ENCODE measurements at places on chromosomes 2 and 18. TPM values are rescaled to one million over a fixed set of nuclear protein-coding genes. Genes with fewer than 3 reads are reported as not detected.
A peak's percentile ranks its signal among the peaks of the same experiment; 100 is the strongest.

DNA sequence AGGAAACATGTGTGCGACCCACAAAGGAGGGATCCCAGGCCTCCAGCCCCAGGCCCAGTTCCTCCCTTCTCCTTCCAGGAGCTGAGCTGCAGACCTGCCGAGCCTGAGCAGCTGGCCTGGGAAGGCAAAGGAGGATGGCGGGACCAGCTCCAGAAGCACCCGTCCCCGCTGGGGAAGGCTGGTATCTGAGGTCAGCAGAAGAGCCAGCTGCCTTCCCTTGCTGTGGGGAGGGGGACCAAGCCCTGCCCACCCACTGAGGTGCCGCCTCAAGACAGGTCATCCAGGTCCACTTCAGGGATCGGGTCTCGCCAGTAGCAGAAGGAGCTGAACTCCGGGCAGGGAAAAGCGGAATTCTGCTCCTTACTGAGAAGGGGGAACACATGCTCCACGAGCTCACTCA lies 73.2 kb downstream of the EMILIN2 start:
- no peak for DNase-seq

- DNase-seq = no peak
Measured at GRCh38 chr2:164388511-164388910, 232.8 kb downstream of the GRB14 start.

The LONRF2 gene
- total RNA-seq = 59.4 TPM

DNA sequence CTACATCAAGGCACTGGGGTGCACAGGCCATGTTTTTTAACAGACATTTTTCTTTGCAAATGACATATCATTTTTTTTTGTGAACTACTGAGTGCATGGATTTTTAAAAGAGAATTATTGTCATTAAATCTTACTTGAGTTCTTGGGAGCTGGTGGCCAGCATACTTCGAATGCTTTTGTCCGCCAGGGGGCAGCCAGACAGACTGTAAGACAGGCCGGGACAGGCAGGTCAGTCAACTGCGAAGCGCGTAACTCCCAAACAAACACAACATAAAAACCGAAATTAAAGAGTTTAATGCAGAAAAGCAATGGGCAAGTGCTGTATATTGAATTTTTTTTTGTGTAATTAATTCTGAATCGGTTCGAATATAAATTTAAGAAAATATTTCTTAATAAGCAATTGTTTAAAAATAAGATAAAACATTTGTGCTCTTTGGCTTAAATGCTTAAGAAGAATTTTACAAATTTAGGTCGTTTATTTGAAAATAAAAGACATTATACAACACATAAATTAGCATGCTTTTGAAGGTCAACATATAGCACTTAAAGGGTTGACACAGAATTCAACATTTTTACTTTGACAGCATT lies 142.2 kb upstream of the PXDN start:
- DNase-seq = peak; percentile 30

DNA sequence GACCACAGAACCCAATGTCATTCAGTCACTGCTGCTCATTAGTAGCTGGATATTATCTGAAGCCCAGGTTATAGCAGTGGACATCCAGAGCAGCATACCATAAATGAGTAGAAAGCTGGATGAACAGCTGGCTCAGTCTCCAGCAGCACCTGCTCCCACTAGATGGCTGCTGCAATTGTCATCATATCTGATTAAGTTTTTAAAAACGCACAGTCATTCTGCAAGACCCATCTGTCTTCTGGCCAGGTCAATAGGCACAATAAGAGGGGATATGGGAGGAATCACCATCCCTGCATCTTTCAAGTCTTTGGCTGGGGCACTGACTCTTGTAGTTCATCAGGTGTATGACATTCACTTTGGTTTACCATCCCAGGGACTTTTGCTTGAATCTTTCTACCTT lies 55.1 kb upstream of the XDH start:
- DNase-seq = no peak

DNA sequence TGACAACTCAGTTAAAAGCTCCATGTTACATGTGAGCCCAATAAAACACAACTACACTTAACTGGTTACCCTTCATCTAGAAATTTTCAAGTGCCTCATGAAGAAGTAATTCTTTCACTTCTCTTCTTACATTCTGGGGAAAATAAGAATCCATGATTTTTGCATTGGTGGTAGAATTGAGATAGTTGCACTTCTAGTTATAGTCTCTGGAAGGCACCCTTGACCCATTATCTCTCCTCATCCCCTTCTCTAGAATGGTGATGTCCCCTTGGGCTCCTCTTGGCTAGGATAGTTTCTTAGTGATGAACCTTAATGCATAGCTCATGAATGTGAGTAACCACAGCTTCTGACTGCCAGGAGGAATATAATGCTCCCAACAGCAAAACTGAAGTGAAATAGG lies 3.6 kb downstream of the LGALSL start:
- DNase-seq = no peak

The GNAL gene
- total RNA-seq = 2.3 TPM

- DNase-seq = no peak
Measured at GRCh38 chr18:48732767-48733424, 194.1 kb downstream of the CTIF start.

DNA sequence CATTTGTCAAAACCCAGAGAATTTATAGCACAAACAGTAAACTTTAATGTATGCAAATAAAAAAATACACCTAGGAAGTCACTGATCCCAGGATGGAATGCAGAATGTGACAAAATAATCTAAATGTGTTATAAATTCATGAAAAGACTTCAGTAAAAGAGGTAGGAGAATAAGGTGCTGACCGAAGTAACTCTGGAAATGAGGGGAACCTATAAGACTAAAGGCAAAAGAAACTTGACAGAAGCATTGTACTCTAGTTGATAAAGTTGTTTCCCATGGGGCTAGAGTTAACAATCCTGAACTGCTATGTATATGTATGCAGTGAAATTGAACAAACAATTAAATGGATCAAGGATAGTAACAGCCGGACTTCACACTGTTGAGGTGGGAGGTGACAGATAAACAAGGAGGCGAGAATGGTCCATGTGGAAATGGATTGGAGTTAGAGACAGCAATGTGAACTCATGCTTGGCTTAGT lies 24.5 kb downstream of the IRS1 start:
- DNase-seq = no peak

DNA sequence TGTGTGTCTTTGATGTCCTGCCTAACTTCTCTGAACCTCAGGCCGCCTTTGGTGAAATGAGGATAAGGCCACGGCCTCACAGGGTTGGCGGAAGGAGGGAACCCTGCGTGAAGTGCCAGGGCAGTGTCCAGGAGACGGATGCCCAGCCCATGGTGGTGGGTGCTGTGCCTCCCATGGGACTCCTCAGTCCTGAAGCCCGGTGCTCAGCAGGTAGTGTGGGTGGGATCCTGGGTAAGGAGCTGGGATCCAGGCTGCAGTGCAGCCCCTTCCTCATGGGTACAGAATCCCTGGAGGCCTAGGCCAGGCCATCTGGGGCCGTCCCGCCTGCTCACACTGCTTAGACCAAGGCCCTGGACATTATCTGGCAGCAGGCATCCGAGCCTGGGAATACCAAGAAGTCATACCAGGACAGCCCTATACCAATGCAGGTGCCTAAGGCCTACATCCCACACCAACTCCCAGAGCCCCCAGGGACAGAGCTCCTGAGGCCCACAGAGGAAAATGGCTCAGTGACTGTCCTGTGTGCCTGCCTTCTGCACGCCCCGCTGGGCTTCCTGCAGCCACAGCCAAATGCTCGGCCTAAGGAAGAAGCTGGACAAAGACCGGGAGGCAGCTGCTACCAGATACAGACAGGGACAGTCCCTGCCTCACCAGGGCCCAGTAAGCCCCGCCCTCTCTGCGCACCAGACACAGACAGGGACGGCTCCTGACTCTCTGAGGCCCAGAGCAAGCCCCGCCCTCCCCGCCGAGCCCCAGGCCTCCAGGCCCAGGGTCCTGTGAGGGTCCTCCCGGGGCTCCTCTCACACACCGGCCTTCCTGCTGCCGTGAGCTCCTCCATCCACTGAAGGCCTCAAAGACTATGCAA lies 78.0 kb downstream of the NDUFA10 start:
- DNase-seq = peak; percentile 19

The SNORC gene
- total RNA-seq = 0.78 TPM

Measured in adrenal gland (tissue), 19 donors.